ENCODE measurements at places on chromosomes 11 and 22. TPM values are rescaled to one million over a fixed set of nuclear protein-coding genes. Genes with fewer than 3 reads are reported as not detected.
A peak's percentile ranks its signal among the peaks of the same experiment; 100 is the strongest.

GRCh38 chr11:11105361-11105760, 247.5 kb upstream of the ZBED5 start:
- no peaks in the 10 kb centered on the region for H3K27me3 ChIP-seq
- H3K4me1 ChIP-seq = no peaks in the 10 kb centered on the region
- no peak for DNase-seq

DNA sequence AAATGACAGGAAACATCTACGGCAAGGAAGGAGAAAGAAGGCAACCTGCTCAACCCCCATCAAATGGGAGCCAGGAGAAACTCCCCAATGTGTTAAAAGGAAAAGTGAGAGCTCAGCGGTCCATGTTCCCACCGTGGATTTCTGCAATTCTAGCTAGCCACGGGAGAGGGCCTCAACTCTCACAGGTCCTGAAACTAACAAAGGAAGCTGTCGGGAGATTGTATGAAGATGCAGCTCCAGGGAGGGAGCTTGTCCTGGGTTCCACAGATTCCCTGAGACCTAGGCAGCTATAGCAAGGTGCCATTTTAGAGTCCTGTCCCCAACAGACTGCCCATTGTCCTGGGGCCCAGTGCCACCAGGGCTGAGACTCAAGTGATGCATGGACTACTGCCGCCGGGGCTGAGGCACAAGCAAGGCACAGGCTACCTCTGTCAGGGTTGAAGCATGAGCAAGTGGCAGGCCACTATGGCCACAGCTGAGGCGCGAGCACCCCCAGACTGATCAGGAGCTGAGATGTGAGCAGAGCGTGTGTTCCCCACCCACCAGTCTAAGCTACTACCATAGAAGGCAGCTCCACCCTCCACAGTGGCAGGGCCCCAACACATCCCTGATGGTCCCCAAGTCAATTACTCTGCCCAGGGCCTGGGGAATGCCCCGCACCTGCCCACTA, 31.3 kb downstream of the RSF1 start:
- no peak for DNase-seq
- H3K4me1 ChIP-seq = no peaks in the 10 kb centered on the region
- no peak overlapping the region for H3K27ac ChIP-seq
- H3K27me3 ChIP-seq = no peaks in the 10 kb centered on the region
- no peaks in the 10 kb centered on the region for H3K36me3 ChIP-seq

GRCh38 chr11:116539836-116540418, 232.9 kb downstream of the BUD13 start:
- no peak for DNase-seq
- H3K4me1 ChIP-seq = no peaks in the 10 kb centered on the region

DNA sequence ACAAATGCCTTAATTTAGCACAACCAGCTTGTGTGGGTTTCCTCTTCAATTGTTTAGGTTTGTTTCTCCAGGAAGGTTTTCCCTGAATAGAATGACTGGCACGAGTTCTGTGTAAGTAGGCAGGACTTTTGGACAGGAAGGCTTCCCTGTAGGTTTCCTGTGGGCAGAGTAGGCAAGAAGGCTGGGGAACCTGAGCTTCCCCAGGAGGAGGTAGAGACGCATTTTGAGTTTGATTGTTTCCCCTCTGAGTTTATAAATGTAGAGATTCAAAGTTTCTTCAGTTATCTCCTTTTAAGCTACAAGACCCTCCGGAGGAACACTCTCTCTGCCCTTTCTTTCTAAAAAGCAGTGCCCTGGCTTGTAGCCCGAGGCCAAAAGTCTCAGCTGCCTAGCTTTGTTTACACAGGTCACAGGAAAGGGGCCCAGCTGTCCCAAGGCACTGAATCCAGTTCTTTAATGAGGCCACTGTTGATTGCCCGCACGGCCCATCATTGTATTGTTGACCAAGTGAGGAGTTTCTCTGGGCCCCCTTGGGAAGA, 66.6 kb upstream of the RDX start:
- H3K27me3 ChIP-seq = no peaks in the 10 kb centered on the region
- H3K27ac ChIP-seq = peak overlapping the region; percentile 79
- H3K4me1 ChIP-seq = peaks cover 6% of the 10 kb centered on the region
- no peaks in the 10 kb centered on the region for H3K36me3 ChIP-seq
- no peak overlapping the region for H3K4me3 ChIP-seq
- no peak for DNase-seq

- H3K4me1 ChIP-seq = peaks cover 35% of the 10 kb centered on the region
- no peak overlapping the region for H3K4me3 ChIP-seq
- no peak for DNase-seq
- no peaks in the 10 kb centered on the region for H3K36me3 ChIP-seq
- peak overlapping the region; percentile 63 for H3K27ac ChIP-seq
These were observed 21.1 kb upstream of the ME3 start for GRCh38 chr11:86693518-86693917.

GRCh38 chr22:38513063-38513462, 7.0 kb upstream of the DDX17 start:
- no peaks in the 10 kb centered on the region for H3K4me1 ChIP-seq
- H3K36me3 ChIP-seq = no peaks in the 10 kb centered on the region
- H3K4me3 ChIP-seq = no peak overlapping the region
- H3K27me3 ChIP-seq = no peaks in the 10 kb centered on the region
- no peak for DNase-seq

GRCh38 chr11:15903246-15903645, 453.1 kb downstream of the SOX6 start:
- H3K27me3 ChIP-seq = no peaks in the 10 kb centered on the region
- H3K27ac ChIP-seq = no peak overlapping the region
- H3K4me3 ChIP-seq = no peak overlapping the region
- no peak for DNase-seq
- no peaks in the 10 kb centered on the region for H3K4me1 ChIP-seq

- no peak overlapping the region for H3K27ac ChIP-seq
- no peak overlapping the region for H3K4me3 ChIP-seq
- no peaks in the 10 kb centered on the region for H3K27me3 ChIP-seq
- no peaks in the 10 kb centered on the region for H3K4me1 ChIP-seq
- DNase-seq = no peak
These were observed 104.8 kb downstream of the MICAL2 start for GRCh38 chr11:12215181-12215593.

GRCh38 chr11:128785141-128785540, 82.0 kb downstream of the KCNJ1 start:
- H3K4me3 ChIP-seq = no peak overlapping the region
- H3K4me1 ChIP-seq = no peaks in the 10 kb centered on the region
- H3K27ac ChIP-seq = no peak overlapping the region
- no peaks in the 10 kb centered on the region for H3K36me3 ChIP-seq
- no peaks in the 10 kb centered on the region for H3K27me3 ChIP-seq

DNA sequence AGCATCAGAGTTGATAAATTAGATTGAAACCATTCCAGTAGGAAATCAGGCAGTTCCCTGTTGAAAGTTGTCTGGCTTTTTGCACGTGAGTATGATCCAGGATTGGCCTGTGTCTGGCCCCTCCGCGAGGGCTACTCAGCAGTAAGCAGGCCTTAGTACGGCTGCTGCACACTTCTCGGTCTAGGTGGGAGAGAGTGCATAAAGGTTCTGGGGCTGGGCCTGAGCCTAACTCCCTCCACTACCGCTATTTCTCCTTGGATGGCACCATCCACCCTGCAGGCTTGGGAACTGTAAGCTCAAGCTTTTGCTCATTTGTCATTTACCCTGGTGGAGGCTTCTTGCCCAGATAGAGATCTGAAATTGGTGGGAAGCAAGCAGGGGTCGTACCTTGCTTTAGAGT, 22.0 kb downstream of the TUB start:
- no peak overlapping the region for H3K4me3 ChIP-seq
- no peaks in the 10 kb centered on the region for H3K36me3 ChIP-seq
- no peak overlapping the region for H3K27ac ChIP-seq
- H3K27me3 ChIP-seq = no peaks in the 10 kb centered on the region
- DNase-seq = no peak
- H3K4me1 ChIP-seq = no peaks in the 10 kb centered on the region

GRCh38 chr11:35682230-35683173, 19.9 kb downstream of the TRIM44 start:
- H3K27ac ChIP-seq = no peak overlapping the region
- H3K4me1 ChIP-seq = peaks cover 10% of the 10 kb centered on the region
- no peaks in the 10 kb centered on the region for H3K36me3 ChIP-seq
- H3K27me3 ChIP-seq = no peaks in the 10 kb centered on the region
- no peak for DNase-seq
- H3K4me3 ChIP-seq = no peak overlapping the region

Gene SYT9
- 0.30 TPM for total RNA-seq

Gene TMEM25
- total RNA-seq = 12.6 TPM

Gene PRR33
- not detected for total RNA-seq

Gene SCGB1C1
- not detected for total RNA-seq

Gene CUL5
- total RNA-seq = 25.3 TPM

Gene CFAP300
- 11.8 TPM for total RNA-seq

Gene ALDH3B1
- total RNA-seq = 92.1 TPM

Gene APOA1
- 4.1 TPM for total RNA-seq

Gene OR2AT4
- total RNA-seq = 1.2 TPM
